ELR (cell line): ENCODE measurements at places on chromosomes 1 and 21.

DNA sequence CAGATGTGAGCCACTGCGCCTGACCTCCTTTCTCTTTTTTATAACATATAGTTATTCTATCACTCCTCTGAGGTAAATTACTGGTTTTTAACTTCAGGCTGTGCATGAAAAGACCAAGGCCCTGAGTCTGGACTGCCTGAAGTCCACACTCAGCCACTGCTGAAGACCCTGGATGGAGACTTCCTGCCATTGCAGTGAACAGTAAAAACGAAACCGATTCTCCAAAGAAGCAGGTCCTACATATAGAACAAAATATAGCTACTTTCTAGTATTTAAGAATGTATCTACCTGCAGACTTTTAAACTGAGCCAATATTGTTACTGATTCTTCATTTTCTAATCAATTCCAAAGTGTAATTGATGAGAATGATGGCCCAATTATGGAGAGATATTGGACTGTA, 232.8 kb downstream of the CHRM3 start:
- DNase-seq: peak; percentile 34

DNA sequence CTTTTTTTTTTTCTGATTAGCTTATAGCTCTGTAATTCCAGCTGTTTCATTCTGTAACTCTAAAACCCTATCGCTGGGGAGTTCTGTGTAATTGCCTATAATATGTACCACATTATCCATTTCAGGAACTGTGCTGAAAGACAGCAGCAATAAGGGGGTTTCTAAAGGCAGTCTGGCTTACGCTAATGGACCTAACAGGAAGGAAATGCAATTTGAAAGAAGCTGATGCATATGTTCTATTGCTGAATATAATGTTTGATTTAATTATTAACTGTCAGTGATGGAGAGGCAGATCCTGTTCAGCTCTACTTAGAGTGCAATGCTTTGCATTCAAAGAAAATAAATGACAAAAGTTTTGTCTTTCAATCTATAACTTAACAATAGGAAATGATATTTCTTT, 209.4 kb upstream of the SNX7 start:
- DNase-seq: no peak

GRCh38 chr1:20224546-20224945, 38.2 kb upstream of the PLA2G2C start:
- DNase-seq: no peak

GRCh38 chr1:40651138-40651857, 14.2 kb downstream of the RIMS3 start:
- DNase-seq: no peak

- no peak for DNase-seq
Observed at GRCh38 chr1:15120251-15120945, 33.1 kb upstream of the TMEM51 start.

DNA sequence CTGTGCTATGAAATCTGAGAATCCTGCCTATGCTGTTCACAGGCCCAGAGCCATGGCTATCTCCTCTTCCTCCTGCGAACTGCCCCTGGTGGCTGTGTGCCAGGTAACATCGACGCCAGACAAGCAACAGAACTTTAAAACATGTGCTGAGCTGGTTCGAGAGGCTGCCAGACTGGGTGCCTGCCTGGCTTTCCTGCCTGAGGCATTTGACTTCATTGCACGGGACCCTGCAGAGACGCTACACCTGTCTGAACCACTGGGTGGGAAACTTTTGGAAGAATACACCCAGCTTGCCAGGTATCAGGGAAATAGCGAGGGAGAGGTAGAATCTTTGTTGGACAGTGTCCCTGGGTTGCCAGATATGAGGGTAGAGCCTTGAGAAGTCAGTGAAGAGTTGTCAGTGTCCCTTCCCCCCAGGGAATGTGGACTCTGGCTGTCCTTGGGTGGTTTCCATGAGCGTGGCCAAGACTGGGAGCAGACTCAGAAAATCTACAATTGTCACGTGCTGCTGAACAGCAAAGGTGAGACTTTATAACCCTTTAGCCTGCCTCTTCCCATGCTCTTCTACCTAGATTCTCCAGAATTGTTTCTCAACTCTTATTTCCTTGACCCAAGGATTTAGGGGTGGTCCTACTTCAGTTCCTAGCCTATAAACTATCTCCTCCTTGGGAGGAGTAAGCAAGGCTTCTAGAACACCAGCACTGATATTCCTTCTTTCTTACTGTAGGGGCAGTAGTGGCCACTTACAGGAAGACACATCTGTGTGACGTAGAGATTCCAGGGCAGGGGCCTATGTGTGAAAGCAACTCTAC, 1.4 kb downstream of the NIT1 start:
- DNase-seq: peak; percentile 84

DNA sequence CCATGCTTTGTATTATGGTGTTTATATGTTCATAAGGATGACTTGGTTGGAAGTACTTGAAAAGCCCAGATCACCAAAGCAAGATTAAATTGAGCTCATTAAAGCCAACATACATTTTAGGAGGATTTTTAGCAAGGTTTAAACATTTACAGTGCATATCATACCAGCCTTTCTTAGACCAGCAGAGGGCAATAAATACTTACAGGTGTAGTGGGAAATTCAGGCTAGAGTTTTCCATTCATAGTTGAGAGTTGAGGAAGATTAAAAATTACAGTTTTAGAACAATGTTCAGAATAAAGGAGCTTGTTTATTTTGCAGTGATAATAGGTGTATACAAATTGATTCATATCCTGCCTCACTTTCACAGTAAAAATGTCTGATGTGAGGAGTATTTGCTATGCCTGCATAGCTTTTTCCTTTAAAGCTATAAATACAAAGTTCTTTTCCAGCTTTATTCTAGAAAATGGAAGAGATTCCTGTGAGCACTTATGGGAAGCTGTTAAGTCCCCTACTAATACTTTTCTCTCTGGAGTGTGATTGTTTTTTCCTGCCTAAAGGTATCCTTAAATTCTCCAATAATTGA, 35.3 kb downstream of the DTL start:
- peak; percentile 54 for DNase-seq

DNA sequence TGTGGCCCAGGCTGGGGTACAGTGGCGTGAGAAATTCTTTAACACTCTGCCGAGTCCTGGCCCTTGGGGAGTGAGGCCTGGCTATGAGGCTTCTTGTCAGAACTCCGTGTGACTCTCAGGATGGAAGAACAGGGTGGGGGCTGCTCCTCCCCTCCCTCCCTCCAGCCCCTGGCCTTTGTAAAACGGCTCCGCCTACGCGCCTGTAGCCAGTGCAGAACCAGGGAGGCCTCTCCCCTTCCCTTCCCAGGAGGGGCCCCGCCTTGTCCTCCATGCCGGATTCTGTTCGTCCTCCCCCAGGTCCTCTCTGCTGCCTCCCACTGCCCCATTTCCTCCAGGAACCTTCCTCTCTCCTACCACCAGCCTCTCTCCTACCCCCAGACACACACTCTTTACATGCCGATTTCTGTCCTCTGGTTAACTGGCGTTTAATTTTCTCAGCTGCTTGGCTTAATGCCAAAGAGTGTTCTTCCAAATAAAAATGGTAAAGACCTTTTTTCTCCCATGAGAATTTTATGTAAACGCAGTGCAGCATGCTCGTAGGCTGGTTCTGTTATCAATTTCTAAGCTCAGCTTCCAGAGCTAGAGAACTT, 21.0 kb downstream of the PDE9A start:
- DNase-seq: no peak

- DNase-seq: peak; percentile 56
Observed at GRCh38 chr1:161956097-161956496, 67.6 kb downstream of the OLFML2B start.

GRCh38 chr1:70318191-70318590, 36.3 kb downstream of the ANKRD13C start:
- DNase-seq: no peak

DNA sequence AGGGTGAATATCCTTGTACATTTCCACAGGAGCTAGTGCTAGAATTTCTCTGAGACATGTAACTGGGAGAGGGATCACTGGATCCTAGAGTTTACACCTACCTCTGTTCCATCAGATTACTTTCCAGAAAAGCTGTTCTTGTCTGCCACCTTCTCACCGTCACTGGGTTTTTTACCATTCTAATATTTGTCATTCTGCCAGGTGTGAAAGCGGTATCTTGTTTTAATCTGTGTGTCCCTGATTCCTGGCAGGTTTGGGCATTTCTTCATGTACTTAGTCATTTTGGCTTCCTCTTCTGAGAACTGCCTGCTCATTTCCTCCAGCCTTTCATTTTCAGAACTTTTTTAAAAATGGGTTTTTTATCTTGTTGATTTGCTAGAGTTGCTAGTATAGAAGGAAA, 5.1 kb downstream of the PMF1 start:
- DNase-seq: peak; percentile 46

DNA sequence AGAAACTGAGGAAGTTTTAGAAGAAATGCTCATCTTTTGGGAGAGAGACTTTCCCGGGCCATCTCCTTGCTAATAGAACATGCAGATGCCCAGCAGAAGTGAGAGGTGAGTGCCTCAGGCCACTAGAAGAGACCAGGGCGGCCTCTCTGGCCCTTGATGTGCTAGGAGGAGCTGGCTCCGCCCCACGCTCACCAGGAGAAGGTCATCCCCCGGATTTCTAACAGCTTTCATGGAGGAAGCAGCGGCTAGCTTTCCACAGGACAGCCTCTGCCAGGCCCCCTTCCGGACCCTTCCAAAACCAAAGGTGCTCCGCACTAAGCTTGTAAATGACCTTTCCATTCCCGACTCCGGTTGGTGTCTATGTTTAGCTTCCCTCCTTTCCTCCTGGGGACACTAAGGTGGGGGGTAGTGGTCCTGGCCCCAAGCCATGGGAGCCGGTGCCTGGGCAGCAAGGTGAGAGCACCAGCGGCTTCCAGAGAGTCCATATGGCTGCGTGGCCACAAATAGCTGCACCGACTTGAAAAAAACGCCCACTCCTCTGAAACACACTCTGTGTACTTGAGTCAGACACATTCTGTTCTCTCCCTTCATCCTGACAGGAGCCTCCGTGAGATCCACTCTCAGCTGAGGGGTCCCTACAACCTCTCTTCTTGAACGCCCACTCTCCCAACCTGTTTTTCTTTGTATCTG, 249.9 kb downstream of the TNR start:
- DNase-seq: no peak

DNA sequence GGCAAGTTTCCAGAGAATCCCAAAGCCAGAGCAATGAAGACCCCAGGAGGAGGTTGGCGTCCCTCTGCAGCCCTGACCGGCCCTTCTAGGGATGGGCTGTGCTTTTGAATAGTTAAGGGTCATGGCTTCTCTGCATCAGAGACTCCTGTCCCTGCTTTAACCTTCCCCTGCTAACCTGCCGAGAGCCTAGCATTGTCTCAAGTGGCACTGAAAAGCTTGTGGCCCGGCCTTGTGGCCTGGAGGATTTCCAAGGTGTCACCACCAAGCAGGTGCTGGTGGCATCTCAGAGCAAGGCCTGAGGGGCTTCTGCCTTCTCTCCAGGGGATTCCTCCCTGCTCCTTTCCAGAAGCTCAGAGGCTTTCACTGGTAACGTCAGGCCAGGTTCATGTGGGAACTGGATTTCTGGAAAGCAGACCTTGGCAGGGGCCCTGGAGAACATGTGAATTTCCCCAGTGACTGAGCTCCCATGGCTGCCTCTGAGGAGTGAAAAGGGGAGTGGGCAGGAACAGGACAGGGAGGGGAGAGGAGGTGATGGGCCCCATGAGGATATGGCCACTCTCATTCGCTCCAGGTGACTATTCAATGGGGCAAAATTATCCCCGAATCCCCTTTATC, 409.9 kb downstream of the PTPRU start:
- no peak for DNase-seq

DNA sequence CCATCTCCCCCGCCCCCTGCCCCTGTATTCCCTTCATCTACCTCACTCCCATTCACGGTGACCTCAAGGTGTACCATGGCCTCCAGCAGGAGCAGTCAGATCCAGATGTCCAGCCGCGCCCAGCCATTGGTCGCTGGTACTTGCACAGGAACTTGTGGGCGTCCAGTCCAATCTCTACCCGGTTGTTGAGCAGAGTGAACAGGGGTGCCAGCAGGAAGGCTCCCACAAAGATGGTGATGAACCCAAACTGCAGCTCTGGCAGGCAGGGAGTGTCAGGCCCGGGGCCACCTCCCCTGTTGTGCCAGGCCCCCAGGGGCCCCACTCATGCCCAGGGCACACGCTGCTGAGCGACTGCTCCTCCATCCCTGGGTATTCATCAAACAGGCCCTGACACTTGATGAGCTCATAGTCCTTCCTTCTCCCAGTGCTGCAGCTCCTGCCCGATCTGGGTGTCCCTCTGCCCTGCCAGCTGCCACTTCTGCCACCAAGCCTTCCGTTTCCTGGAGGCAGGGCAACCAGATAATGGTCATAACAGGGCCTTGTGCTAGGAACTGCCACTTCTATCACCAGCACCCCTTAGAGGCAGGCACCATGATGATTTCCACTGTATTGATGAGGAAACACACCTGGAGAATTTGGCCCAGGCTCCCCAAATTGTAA, 5.7 kb upstream of the ARHGEF19 start:
- no peak for DNase-seq

- DNase-seq: peak; percentile 54
Observed at GRCh38 chr1:210262167-210262896, 29.7 kb downstream of the SERTAD4 start.

DNA sequence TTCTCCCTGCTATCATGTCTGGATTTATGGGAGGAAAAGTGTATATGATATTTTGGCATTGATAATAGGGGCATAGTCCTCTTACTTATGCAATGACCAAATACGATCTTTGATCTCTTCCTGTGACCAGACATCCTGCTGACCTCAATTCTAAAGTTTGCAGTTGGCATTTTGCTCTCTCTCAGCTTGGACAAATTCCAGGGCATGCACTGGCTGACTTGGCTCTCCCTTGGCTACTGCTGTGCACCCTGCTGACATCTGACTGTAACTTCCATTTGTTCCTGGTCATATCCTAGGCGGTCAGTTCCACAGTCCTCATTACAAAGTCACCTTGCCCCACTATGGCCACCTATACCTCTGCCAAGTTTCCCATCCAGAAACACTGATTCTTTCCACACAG, 380.7 kb upstream of the NR5A2 start:
- DNase-seq: no peak

DNA sequence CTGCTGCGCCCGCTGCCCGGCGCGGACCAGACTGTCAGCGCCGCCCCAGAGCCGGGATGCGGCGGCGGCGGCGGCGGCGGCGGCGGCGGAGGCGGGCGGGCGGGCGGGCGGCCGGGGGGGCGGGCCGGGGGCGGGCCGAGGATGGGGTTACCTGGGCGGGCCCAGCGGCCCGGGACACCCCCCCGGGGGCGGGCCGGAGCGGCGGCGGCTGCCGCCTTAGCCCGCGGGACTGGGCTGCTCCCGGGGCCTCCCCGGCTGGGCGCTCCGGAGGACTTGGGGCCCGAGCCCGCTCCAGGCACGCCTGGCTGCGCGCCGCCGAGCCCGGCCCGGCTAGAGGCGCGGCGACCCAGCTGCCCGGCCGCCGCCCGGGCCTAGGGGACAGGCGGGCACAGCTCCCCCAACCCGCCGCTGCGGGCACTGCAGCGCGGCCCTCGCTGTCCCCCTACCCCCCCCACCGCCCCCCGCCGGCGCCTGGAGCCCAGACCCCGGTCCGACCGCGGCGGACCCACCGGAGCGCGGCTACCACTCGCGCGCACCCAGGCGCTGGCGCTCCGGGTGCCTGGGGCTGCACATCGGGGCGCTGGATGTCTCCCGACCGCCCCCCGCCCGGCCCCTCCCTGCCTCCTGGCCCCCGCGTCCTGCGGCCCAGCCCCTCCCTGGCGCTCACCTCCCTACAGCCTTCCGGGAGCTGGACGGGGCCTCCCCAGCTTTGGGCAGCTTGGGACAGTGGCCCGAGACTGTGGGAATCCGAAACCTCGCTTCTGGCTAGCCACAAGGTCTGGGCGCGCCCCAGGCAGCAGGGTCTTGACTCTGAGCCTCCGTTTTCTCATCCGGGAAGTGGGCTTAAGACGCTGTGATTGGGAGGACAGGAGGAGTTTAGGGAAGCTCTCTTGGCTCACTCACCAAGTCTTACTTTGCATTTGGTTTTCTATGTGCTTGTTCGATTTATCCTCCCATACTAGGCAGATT, at the start of gene WNT4:
Gene WNT4 (minus strand): TSS at position 33 of the 969 bp plus-strand sequence. CDS start 175 bp downstream, outside the sequence.
- peak; percentile 37 for DNase-seq

GRCh38 chr1:168774241-168774640, 45.2 kb upstream of the DPT start:
- DNase-seq: no peak
